GM20000 (cell line): ENCODE measurements at places on chromosomes 13 and 19.

DNA sequence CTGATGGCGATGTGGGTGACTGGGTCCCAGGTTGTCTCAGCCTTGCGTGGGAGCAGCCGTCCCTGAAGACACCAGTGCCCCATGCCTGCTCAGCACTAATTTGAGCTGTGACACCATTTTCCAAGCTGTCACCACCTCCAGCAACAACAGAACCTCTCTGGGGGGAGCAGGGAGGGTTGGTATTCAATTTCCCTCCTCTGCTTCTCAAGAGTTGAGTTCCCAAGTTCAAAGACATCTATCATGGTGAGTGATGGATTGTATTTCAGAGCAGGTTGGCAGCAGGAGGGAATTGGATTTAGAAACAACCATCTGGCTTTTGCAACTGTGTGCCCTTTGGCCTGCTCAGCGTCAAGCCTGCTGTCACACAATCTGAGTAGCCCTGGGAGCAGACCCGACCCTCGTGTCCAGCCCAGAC, 46.9 kb upstream of the UQCRFS1 start:
- no peak for DNase-seq

- peak; percentile 81 for DNase-seq
Measured at GRCh38 chr19:16330368-16330801, 5.8 kb downstream of the KLF2 start.

DNA sequence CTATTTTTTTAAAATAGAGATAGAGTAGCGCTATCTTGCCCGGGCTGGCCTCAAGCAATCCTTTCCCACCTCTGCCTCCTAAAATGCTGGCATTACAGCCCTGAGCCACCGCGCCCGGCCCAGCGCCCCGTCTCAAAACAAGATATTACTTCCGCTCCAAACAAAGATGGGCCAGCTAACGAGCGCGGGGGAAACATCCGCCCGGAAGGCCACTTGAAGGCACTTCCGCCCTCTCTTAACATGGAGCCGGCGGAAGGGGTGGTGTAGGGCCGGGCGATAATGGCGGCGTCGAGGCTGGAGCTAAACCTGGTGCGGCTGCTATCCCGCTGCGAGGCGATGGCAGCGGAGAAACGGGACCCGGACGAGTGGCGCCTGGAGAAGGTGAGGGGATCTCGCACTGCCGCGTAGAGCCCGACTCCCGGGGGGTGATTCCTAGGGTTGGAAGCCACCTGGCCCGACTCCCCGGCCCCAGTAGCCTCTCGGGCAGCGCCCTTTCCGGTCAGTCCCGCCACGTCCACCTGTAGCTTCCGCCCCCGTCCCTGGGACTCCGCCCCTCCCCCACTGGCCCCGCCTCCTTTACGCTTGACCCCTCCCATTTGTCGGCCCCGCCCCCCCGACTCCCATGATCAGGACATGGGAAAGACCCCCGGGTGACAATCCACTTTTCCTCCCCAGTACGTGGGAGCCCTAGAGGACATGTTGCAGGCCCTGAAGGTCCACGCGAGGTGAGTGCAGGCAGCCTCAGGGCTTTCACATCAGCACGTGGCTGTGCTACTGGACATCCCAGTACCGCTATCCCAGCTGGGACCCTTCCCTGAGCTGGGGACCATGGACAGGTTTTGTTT, at the start of gene USE1:
USE1 (plus strand) TSS at position 231 of the 845 bp plus-strand sequence; CDS start at position 280, 49 bp downstream.
- DNase-seq, result peak; percentile 93

DNA sequence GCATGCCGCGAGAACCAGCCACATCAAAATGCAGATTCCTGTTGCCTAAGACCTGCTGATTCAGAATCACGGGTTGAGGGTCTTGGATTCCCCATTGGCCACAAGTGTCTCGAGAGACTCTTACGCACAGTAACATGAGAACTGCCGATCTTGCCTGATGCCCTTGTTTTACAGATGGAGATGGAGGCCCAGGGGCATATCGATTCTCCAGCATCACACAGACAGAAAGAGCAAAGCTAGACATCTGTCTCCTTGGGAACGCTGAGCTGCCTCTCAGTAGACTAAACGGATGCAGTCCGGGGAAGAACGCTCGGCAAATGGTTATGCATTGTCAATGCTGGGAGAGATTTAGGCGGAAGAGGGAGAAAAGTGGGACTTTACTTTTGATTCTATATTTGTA, 5.4 kb downstream of the NLRP12 start:
- no peak for DNase-seq

GRCh38 chr19:31214086-31214485, 135.2 kb downstream of the TSHZ3 start:
- DNase-seq, result no peak

GRCh38 chr19:10332158-10332964, 968 bp downstream of the RAVER1 start:
- no peak for DNase-seq

GRCh38 chr13:107461751-107462150, 753.6 kb downstream of the LIG4 start:
- DNase-seq, result no peak

- DNase-seq, result no peak
Measured at GRCh38 chr13:78020861-78021260, 102.2 kb upstream of the EDNRB start.
